ENCODE measurements at places on chromosomes 3 and 15.

- no peak for DNase-seq
Measured at GRCh38 chr15:78110096-78110495, 17.7 kb downstream of the SH2D7 start.

GRCh38 chr3:141663993-141664392, 74.1 kb upstream of the RNF7 start:
- DNase-seq: no peak

DNA sequence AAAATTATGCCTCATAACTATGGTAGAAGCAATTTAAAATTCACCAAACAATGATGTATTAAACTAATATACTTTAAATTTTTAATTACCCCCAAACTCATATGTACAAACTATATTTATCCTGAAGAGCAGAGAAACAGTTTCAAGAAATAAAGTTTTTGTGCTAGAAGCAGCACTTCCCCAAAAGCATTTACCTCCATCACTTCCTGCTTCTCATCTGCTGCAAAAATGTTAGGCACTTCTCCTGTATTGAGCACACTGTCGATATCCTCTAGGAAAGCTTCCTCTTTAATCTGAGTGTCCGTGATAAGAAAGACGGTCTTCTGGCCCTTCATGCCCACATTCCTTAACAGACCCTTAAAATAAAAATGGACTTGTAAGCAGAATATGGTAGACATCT, 101.5 kb upstream of the ASB14 start:
- no peak for DNase-seq

DNA sequence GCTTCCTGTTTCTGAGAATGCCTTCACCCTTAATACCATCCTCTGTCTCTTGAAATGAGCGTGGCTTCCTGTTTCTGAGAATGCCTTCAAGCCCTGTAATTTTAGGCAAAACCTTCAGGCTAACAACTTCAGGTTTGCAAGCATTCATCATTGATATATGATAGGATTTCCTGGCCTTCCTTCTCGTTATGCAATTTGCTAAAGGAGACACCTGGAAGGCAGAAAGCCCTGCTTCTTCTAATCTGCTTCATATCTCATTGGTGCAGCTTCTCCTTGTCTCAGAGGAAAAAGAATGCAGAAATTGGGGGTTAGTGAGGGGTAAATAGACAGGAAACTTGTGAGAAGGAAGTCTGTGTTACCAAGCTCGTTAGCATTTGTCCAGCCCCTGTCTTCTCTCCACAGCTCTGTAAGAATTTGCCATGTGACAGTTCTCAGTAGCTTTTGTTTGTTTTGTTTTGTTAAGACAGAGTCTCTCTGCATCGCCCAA, 7.3 kb downstream of the ARL6IP5 start:
- no peak for DNase-seq

Measured in activated naive CD4-positive, alpha-beta T cell (primary cell).